A172 (cell line): ENCODE measurements at places on chromosomes 12 and 14. TPM values are rescaled to one million over a fixed set of nuclear protein-coding genes. Genes with fewer than 3 reads are reported as not detected.

FAM90A1 gene
- not detected in 2 replicates for total RNA-seq

EIF2S3B gene
- total RNA-seq, result 17.1 and 27.3 TPM in 2 replicates

KRT77 gene
- total RNA-seq, result not detected in 2 replicates

CAPZA3 gene
- total RNA-seq, result not detected in 2 replicates
